ENCODE measurements at places on chromosomes 3 and 15.

DNA sequence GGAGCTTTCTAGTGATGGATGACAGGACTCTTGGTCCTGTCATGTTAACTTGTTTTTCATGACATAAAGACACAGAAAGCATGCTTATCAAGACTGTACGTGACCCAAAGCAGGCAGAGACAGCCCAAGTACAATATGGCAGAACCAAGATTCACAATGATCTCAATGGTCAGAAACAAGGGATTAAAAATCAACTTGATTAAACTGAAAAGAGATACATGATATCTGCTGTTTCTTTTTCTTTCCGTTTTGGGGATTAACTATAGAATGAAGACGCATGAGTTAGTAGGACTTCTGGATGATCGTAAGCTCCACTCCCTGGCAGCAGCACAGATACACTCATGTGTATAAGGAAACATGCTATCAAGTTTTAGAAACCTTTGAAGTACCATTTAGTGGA lies 98.4 kb upstream of the MYZAP start:
- H3K36me3 ChIP-seq = 0 out of 2 replicates have a peak, but pooled peaks cover 2% of the 10 kb centered on the region
- H3K4me3 ChIP-seq = no peak overlapping the region
- DNase-seq = no peak

DNA sequence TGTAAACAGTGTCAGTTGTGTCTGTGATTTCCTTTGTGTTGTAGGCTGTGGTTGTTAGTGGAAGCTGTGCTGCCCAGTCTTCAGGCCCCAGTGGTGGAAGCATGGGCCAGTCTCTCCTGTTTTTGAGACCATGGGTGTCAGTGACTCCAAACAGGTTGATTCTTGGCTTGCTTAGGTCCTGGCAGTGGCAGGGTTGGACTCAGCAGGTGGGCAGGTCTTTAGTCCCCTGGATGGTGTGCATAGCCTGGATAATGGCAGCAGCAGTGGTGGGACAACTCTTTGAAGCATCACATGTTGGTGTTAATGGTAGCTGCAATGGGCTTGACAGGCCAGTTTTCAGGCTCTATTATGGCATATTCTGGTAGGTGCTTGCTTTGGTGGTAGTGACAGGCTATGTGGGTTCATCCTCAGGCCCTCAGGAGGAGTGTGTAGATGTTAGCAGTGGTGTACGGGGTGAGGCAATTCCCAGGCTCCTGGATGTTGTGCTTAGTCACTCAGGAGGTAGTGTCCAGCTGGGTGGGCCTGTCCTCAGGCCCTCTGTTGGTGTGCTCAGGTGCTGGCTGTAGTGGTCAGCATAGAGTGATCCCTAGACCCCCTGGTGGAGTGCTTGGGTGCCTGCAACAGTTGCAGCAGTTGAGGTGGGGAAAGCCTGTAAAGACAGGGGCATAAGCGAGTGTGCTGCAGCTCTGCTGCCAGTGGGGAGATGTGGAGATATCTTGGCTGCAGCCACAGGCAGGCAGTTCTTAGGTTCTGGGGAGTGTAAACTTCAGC lies 596.7 kb downstream of the PDCD6IP start:
- no peaks in the 10 kb centered on the region for H3K36me3 ChIP-seq
- no peaks in the 10 kb centered on the region for H3K4me1 ChIP-seq
- H3K27ac ChIP-seq = no peak overlapping the region

DNA sequence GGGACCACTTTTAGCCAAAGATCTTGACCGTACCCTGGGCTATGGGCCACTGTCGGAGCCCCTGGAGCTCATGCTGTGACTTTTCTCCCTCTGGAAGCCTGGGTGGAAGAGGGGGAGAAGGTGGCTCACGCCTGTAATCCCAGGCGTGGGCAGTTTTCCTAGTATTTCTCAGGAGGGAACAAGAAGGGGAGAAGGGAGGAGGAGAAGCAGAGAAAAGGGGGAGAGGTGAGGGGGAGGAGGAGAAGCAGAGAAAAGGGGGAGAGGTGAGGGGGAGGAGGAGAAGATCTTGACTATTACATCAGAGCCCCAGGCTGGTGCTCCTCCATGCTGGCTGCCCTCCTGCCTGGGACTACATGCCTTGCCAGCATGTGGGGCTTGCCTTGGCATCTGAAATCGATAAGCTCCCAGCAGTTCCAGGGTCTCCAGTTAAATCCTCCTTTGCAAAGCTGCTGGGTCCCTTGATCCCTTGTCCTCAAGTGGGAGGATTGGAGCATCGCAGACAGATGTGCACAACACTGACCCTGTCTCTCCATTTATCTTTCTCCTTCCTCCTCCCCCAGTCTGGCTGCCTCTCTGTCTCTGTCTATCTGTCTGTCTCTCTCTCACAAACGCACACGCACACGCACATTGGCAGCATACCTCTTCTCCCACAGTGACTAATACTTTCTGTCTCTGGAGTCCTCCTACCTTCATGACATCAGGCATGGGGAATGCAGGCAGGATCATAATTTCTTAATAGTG lies 41.6 kb downstream of the MRAS start:
- no peaks in the 10 kb centered on the region for H3K36me3 ChIP-seq
- DNase-seq = no peak
- no peaks in the 10 kb centered on the region for H3K27me3 ChIP-seq

DNA sequence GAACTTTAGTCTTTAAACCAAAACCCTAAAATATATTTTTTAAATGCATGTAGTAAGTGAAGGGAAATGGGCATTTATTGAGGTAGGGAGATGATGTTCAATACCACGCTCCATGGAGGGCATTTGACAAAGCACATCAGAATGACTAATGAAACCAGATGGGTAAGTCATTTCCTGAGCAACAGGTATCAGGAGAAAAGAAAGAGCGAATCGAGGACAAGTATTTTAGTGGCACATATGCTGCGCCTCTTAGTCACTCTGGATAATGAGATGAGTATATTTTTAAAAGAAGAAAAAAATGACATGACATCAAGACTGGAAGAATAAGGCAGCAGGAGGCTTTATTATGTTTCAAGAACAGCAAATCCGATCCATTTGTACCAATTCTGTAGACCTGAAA lies 129.0 kb upstream of the ARHGEF3 start:
- H3K4me1 ChIP-seq = no peaks in the 10 kb centered on the region
- no peaks in the 10 kb centered on the region for H3K27me3 ChIP-seq
- no peak overlapping the region for H3K4me3 ChIP-seq
- no peaks in the 10 kb centered on the region for H3K36me3 ChIP-seq

DNA sequence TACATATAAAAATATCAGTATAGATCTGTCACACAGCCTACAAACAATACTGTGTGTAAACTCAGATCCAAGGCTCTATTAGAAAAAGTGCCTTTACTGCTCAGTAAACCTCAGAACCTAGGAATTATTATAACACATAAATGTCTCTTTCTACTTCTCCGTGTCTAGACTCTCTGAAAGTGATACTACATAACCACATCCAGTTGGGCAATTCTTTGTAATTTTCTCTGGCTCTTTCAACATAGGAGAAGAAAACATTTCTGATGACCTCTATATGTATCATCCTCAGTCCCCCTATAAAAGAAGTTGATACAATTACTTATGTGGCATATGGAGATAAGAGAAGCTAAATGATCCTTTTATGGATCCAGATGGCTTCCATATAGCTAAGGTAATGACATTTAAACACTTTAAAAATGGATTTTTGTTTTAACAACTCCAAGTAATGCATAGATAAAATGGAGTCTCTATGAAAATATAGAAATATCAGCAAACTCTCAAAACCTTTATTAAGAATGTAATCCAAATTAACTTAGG lies 104.5 kb downstream of the LSAMP start:
- H3K36me3 ChIP-seq = no peaks in the 10 kb centered on the region
- no peak for DNase-seq
- H3K4me1 ChIP-seq = peaks cover 2% of the 10 kb centered on the region

DNA sequence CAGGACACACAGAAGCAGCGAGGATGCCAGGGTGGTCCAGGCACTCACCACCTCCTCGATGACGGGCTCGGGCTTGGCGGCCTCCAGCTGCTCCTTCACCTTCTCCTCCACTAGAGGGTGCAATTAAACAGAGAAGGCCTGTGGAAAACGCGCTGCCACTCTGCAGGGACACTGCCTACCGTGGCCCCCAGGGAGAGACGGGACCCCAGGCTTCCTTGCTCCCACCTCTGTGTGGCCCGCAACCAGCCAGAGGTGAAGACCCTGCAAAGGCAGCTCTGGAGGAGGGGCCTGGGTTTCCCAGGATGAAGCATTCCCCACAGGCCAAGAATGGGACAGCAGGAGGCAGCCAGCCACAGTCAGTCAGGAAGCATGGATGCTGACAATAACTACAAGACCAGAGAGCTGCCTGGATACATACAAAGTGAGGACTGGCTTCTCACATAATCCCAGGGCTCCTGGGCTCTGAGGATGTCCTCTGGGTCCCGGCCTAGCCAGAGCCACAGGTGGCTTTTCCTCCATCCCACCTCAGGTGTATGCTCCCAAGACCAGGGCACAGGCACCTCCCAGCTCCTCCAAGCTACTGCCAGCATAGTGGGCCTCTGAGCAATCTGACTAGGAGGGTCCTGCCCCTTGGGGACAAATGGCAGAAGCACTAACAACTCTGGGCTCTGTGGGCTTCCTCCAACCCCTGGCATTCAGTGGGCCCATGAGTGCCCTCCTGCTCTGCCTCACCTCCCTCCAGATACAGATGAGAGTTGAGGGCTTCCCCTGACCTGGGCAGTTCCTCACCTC lies 46.2 kb downstream of the PTH1R start:
- DNase-seq = no peak
- no peaks in the 10 kb centered on the region for H3K27me3 ChIP-seq
- no peaks in the 10 kb centered on the region for H3K4me1 ChIP-seq
- H3K36me3 ChIP-seq = peaks cover 26% of the 10 kb centered on the region

- no peak overlapping the region for H3K27ac ChIP-seq
- no peaks in the 10 kb centered on the region for H3K36me3 ChIP-seq
- no peaks in the 10 kb centered on the region for H3K27me3 ChIP-seq
- no peaks in the 10 kb centered on the region for H3K4me1 ChIP-seq
- no peak for DNase-seq
- no peak overlapping the region for H3K4me3 ChIP-seq
These were observed 142.0 kb downstream of the NAALADL2 start for GRCh38 chr3:175001091-175001490.

- DNase-seq = no peak
- no peak overlapping the region for H3K27ac ChIP-seq
- no peaks in the 10 kb centered on the region for H3K36me3 ChIP-seq
- no peak overlapping the region for H3K4me3 ChIP-seq
- no peaks in the 10 kb centered on the region for H3K4me1 ChIP-seq
- no peaks in the 10 kb centered on the region for H3K27me3 ChIP-seq
These were observed 44.8 kb upstream of the SNTN start for GRCh38 chr3:63607716-63608115.

DNA sequence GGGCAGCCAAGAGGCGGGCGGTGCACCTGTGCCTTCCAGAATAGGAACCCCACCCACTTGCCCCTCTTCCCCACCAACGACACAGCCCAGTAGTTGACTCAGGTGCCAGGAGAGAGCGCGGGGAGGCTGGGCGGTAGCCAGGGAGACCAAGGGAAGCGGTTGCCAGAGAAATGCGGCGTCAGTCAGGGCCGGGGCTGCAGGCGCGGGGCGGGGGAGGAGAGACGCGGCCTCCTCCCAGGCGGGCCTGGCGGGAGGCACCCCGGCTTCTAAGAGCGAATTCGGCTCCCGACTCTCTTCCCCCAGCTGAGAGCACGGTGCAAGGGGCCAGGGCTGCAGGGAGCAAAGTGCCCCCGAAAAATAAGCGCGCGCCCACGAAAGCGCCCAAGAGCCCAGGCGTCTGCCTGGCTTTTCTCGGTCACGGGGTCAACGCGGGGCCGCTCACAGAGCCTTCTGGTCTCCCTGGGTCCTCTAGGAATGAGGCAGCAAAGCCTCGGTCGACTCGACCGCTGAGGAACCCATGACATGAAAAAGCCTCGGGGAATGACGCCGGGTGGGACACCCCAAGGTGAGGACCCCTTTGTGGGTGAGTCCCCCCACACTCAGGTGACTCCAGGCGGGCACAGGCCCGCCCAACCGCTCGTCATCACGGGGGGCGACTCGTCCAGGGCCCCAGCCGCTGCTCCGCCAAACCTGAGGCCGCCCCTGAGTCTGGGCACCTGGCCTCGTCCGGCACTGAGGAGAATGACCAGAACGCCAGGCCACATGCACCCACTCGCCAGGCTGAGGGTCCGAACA lies 716 bp downstream of the CPEB1 start:
- H3K27ac ChIP-seq = no peak overlapping the region
- peak overlapping the region; percentile 11 for H3K4me3 ChIP-seq
- DNase-seq = no peak
- H3K27me3 ChIP-seq = peaks cover 21% of the 10 kb centered on the region

- no peak for DNase-seq
- no peaks in the 10 kb centered on the region for H3K36me3 ChIP-seq
- H3K4me1 ChIP-seq = no peaks in the 10 kb centered on the region
- H3K4me3 ChIP-seq = no peak overlapping the region
These were observed 118.4 kb upstream of the ROBO1 start for GRCh38 chr3:79886204-79886603.

DNA sequence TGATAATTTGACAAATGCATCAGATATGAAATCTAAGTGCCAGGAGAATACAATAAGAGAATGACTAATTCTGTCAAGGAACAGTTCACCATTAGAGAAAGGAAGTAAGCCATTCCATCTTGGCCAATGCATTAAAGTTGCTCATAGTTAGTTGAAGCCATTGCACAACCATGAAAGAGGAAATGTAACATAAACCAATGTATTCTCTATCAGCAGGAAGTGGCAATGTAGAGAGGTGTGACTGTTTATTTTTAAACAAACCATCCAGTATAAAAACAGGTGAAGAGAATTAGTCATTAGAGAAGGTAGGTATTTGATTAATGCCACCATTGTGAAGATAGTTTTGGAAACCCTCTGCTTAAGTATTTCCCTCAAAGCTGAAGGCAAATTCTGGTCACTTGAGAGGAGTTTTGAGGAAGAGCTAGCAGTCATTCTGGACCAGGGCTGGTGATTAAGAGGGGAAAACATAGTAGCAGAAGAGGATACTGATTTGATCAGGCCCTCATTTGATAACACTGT lies 10.7 kb upstream of the ANXA2 start:
- no peak for DNase-seq
- no peaks in the 10 kb centered on the region for H3K36me3 ChIP-seq
- H3K4me3 ChIP-seq = no peak overlapping the region
- H3K27ac ChIP-seq = no peak overlapping the region

DNA sequence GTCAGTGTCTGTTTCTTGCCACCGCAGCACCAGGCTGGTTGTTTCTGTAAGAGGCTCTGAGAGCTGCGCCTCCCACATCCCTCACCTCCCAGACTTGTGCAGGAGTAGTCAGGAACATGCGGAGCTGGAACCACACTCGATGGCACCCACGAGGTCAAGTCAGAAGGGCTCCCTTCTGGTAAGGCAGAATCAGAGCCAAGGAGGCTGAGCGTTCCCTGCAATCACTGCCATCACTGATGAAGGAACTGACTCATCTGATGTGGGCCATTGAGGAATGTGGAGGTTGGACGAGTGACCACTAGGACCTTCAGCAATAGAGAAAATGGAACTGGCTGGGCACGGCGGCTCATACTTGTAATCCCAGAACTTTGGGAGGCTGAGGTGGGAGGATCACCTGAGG lies 35.7 kb upstream of the BLM start:
- no peaks in the 10 kb centered on the region for H3K36me3 ChIP-seq
- no peaks in the 10 kb centered on the region for H3K4me1 ChIP-seq
- H3K27ac ChIP-seq = no peak overlapping the region
- H3K4me3 ChIP-seq = no peak overlapping the region
- no peaks in the 10 kb centered on the region for H3K27me3 ChIP-seq

Measured in iPS DF 6.9 (cell line).